OCI-LY7 (cell line): ENCODE measurements at places on chromosomes 4 and X.

- DNase-seq, result no peak
These were observed 36.9 kb downstream of the SORBS2 start for GRCh38 chr4:185774845-185775680.

GRCh38 chr4:4418676-4419390 is 31.9 kb downstream of the NSG1 start:
- no peak for DNase-seq

- DNase-seq, result no peak
These were observed 1213.4 kb downstream of the STIM2 start for GRCh38 chr4:28073860-28074555.

GRCh38 chrX:134625315-134625718 is 33.0 kb downstream of the PLAC1 start:
- DNase-seq, result no peak

DNA sequence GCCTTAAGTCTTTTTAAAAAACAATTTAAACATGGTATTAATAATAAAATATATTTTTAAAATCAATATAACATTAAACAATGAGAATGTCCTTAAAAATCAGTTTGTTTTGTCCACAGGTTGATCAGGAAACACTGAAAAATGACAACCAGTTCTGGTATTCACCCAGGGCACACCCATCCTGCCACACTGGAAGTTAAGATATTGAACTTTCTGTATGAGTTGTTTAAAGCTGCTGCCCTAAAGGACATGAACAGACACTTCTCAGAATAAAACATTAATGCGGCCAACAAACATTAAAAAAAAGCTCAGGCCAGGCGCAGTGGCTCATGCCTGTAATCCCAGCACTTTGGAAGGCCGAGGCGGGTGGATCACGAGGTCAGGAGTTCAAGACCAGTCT is 15.0 kb upstream of the HOPX start:
- DNase-seq, result no peak

GRCh38 chr4:4754641-4755040 is 104.8 kb upstream of the MSX1 start:
- DNase-seq, result no peak

GRCh38 chr4:88320224-88320779 is 35.9 kb upstream of the PPM1K start:
- DNase-seq, result peak; percentile 85

DNA sequence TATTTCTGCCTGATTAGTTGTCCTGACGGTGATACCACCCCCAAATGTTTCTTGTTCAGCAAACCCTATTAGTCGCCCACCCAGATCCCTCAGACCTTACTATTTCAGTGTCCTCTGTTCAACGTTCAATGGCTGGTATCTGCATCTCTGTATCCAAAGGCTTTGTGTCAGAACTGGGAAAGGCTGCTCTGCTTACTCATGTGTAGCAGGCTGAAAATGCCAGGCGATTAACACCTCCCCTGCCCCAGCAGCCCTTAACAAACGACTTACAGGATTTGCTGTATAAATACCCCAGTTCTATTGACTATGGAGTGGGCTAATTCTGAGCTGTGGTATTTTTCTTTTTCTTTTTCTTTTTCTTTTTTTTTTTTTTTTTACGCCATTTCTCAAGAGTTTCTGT is 415.0 kb downstream of the ZNF674 start:
- no peak for DNase-seq

GRCh38 chr4:170122252-170122651 is 32.5 kb upstream of the AADAT start:
- no peak for DNase-seq

GRCh38 chr4:133320576-133321170 is 171.6 kb downstream of the PCDH10 start:
- DNase-seq, result peak; percentile 21

DNA sequence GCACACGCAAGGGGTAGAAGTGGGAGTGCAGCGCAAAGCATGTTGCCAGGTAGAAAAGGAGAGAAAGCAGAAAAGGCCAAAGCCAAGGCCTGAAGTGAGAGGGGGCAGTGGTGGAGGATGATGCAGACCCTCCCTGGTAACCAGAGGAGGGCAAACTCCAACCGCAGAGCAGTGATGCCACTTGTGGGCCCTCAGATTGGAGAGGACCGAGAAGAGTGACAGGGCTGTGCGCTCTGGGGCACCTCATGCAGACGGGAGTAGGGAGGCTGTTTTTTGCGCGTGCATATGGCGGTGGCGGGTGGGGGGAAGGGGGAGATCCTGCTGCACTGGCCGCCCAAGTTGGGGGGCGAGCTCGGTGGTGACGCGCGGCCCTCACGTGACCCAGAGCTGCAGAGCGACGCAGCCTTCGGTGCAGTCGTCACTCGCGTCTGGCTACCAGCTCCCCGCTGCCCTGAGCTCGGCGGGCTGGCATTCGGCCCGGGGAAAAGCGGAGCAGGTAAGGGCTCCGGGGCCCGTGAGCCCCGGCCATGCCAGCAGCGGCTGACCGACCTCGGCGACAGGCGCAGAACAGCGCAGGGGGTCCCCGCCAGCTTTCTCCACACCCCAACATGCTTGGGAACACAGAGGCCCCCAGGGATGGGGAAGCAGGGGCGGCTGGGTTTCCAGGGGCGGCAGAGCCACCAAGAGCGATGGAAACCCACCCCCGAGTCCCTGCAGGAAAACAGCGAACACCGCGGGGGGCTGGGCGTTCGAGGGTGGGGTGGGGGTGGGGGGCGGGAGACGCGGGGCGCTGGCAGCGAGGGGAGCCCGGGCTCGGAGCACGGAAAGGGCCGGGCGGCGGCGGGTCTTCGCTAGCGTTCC is at the start of gene BEX3:
Gene BEX3, plus strand, starts transcription at position 421 of the 861 bp plus-strand sequence. CDS start 984 bp downstream, outside the sequence.
- no peak for DNase-seq

GRCh38 chrX:131802836-131803626 is 220.1 kb upstream of the STK26 start:
- peak; percentile 23 for DNase-seq

- DNase-seq, result no peak
These were observed 10.6 kb downstream of the C4orf54 start for GRCh38 chr4:99647071-99647470.

DNA sequence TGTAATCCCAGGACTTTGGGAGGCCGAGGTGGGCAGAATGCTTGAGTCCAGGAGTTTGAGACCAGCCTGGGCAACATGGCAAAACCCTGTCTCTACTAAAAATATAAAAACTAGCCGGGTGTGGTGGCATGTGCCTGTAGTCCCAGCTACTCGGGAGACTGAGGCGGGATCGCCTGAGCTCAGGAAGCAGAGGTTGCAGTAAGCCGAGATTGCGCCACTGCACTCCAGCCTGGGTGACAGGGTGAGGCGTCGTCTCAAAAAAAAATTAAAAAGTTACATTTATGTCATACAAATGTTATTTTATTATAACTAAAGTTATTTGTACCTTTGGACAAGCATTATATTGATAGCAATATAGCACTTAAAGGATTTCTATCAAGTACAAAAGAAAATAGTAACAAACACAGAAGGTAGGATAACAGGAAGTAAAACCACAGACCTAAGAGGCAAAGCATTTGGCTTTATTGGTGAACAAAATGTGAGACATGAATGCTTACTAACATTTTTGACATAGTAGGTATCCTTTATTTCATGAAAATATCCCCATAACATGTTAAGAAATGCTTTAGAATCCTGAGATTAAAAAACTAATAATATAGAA is 51.5 kb downstream of the TMEM165 start:
- DNase-seq, result no peak

GRCh38 chrX:48814722-48815121 is 11.6 kb upstream of the ERAS start:
- no peak for DNase-seq

DNA sequence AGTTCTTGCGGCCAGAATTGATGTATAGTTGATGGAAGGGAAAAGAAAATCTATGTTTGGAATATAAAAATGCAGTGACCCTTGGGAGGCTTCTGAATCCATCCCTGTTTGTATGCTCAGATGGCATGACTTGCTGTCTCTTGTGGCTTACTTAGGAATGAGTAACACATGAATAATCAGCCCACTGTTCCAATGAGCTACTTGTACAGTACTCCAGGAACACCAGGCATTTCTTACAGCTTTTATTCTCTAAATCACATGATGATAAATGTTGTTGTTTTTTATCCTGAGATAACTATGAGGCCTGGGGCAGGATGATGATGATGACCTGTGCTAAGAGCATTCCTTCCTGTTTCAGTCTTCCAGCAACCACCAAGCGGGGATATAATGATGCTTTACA is 18.9 kb downstream of the TMPRSS11E start:
- no peak for DNase-seq

DNA sequence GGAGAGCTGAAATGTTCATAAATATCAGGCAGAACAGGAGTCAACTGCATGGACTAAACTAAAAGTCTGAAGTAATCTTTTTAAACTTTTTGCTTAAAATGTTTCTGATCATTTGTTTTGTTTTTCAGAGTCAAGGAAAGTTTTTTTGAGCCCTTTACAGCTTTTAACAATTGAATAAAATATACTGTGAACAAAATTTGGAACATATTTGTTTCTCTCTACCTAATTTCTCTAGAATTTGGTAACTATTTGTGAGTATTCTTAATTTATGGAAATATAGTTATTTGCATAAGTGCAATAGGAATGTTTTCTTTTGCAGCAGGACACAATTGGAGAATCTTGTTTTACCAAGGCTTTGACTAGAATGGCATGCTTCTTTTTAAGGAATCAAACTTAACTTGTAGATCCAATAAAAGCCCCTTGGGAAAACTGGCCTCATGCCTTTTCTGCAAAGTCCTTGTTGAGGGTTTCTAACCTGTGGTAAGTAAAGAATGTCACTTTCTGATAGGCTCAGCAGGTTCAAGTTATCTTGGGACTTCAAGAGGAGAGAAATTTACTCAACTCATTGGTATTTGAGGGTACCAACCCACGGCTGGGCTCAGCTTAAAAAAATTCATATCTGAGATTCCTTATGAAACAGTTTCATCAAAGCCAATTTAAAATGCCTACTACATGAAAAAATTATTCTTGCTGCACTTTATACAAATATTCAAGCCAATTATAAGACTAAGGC is 91.5 kb downstream of the UPRT start:
- no peak for DNase-seq

- DNase-seq, result no peak
These were observed 41.6 kb upstream of the SCOC start for GRCh38 chr4:140331876-140332275.

- no peak for DNase-seq
These were observed 66.6 kb downstream of the ASMT start for GRCh38 chrX:1681439-1681838.

- DNase-seq, result peak; percentile 77
These were observed at the start of gene CHST7 for GRCh38 chrX:46573331-46573891. TSS of gene CHST7 (plus strand) at chrX:46573765. CDS start at chrX:46573932, 167 bp downstream.

- DNase-seq, result no peak
These were observed 32.9 kb upstream of the PDGFC start for GRCh38 chr4:157004279-157005161.

GRCh38 chrX:17769701-17770269 is 32.5 kb downstream of the SCML1 start:
- no peak for DNase-seq

GRCh38 chrX:49746306-49746705 is 50.5 kb upstream of the PAGE1 start:
- no peak for DNase-seq

DNA sequence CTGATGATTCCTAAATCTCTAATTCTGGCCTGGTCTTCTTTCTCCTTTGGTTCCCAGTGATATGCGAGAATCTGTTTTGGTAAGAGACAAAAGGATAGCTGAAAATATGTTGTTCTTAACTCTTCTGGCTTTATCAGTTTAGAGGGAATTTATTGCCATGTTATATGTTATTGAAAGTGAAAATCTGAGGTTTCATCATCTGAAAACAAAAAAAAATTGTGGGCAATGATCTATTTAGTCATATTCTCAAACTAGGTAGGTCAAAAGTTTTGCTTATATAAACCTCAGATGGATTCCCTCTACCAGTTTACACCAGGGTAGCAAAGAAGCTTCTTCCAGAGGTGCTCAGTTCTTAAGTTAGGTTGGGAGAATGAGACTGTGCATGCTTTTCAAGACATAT is 103.6 kb downstream of the ITM2A start:
- no peak for DNase-seq

- no peak for DNase-seq
These were observed 34.3 kb upstream of the GUCY1A1 start for GRCh38 chr4:155632310-155632840.

GRCh38 chrX:29728639-29729038 is 486.7 kb upstream of the MAGEB2 start:
- DNase-seq, result no peak

DNA sequence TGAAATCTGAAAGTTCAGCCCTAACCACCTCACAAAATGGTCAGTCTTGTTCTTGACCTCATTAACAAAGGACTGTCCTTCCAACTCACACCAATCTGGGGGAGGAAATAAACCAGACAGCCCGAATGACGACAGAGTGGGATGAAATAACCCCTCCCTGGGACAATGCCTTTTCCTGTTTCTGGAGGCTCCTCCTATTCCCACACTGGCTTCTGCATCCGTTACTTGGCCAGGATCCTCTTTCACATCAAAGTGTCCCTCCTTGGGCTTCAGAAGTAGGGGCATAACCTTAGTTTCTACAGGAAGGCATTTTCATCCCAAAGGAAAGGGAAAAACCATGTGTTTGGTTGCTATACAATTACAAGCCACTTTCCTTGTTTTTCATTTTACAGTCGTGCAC is 59.8 kb upstream of the RPL34 start:
- no peak for DNase-seq

GRCh38 chr4:101309925-101310324 is 37.4 kb downstream of the PPP3CA start:
- DNase-seq, result no peak

DNA sequence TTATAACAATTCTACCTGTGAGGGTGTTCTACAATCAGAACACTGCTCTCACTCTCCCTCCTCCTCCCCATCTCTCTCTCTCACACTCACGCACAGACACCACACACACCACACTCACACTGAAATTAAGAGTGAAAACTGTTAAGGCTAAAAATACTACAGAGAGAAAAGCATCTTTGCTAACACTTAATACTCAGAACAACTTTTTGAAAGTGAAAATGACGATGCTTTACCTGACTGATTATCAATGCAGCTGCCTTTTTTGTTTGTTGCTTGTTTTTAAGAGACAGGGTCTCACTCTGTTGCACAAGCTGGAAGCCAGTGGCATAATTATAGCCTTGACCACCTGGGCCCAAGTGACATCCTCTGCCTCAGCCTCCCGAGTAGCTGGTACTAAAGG is 222.4 kb downstream of the APBB2 start:
- DNase-seq, result peak; percentile 96

DNA sequence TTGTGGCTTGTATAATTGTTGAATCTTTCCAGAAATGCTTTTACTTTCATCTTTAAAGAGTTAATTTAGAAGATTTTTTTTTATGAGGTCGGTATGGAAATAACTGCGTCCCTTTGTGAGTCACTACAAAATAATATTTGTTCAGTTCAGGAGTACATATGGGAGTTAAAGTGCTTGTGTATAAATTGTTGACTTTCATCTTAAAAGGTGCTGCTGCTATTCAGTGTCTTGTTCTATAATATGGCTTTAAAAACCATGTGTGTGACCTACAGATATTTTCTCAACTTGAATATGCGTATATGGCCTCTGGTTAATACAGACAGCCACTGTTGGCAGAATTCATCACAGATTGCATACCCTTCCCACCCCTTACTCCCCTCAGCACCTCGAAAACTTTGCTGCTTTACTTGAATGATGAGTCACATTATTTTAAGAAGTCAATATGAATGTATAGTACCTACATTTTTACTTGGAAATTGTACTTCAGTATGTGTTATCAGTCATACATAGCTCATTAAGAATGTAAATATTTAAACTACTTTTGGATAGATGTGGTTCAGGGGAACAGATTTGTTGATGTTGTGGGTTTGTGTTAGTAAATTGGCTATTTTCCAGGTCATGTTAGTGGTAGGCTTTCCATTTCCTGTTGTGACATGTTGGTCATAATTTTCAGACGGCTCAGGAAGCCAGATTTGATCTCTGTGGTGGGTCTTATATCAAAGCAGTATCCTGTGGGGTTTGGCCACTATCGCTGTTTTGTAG is 1.5 kb downstream of the CLCN3 start:
- peak; percentile 58 for DNase-seq
